T1000 (cell line): ENCODE measurements at places on chromosomes 2 and 18.

GRCh38 chr2:88959480-88960204 is 268.2 kb downstream of the RPIA start:
- no peak for DNase-seq

- DNase-seq, result no peak
These were observed 201.4 kb upstream of the EPAS1 start for GRCh38 chr2:46095830-46096229.

DNA sequence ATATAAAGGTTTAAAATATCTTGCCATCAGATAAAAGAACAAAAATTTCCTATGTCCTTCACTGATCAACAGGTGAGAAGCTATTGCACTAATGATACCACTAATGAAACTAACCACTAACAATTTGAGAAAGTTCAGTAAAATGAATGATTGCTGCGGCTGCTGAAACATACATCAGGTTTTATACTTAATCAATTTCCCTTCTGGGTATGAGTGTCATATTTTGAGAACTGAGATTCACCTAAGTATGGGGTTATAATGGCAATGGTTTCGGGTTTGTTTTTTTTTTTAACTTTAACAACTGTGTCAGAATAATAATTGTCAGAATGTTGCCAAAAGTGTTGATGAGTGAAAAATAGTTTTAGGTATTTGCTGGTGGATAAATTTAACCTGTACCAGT is 151.3 kb upstream of the SLC39A10 start:
- DNase-seq, result no peak

DNA sequence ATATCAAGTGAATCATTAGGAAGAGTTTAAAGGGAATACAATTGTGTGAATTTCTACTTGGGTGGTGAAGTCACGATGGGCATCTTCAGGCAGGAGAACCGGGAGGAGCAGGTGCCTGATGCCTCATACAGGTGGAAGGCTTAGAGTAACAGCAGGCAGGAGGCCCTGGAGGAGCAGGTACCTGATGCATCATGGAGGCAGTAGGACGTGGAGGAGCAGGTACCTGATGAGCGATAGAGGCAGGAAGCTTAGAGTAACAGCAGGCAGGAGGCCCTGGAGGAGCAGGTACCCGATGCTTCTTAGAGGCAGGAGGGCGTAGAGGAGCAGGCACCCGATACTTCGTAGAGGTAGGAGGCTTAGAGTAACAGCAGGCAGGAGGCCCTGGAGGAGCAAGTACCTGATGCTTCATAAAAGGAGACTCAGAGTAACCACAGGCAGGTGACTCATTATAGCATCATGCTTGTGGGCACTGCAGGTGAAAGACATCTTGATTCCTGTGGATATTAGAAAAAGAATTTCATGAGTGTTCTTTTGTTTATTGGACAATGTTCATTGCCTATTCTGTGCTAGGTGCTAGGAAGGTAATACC is 133.9 kb downstream of the ATP9B start:
- no peak for DNase-seq

- DNase-seq, result no peak
These were observed 221.9 kb downstream of the UXS1 start for GRCh38 chr2:105972246-105972645.

GRCh38 chr18:70454704-70455322 is 166.0 kb downstream of the SOCS6 start:
- DNase-seq, result peak; percentile 3

DNA sequence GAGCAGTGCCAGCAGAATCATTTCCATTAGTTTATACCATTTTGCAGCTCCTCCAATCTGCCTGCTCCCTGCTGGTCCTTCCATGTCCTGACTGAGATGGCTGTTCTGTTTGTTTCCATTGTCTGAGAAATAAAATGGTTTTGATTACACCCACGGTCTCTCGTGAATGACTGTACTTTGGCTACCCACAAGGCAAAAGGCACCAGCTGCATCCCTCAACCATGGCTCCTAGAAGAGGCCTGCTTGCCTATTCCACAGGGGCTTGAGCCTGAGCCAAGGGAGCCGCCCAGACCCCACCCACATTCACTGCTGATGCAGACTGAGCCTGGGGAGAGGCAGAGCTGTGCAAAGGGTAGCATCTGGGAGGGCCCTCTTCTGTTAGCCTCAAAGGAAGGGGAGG is 31.2 kb downstream of the MARCHF4 start:
- no peak for DNase-seq

DNA sequence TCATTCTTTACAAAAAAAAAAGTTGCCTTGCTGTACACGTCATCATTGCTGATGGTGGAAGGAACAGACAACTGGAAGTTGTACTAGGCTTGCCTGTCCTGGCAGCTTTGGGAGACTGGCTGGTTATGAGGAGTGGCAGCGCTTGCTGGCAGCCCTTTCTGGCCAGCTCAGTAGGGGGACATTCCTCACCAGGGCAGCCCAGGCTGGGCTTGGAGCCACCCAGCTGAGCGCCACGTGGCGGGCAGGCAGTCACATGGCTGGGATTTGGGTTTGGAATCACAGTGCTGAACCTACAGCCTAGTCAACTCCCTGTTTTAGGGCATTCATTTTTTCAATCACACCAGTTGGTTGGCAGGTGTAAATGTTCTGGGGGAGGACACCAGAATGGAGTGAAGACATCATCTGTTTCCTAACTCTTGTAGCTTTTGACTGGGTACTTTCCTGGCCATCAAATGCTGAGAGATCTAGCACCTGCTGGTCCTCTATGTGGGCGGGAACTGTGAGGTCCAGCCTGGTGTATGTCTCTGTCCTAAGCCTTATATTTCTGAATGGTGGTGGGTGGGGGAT is 139.3 kb downstream of the SETBP1 start:
- no peak for DNase-seq

DNA sequence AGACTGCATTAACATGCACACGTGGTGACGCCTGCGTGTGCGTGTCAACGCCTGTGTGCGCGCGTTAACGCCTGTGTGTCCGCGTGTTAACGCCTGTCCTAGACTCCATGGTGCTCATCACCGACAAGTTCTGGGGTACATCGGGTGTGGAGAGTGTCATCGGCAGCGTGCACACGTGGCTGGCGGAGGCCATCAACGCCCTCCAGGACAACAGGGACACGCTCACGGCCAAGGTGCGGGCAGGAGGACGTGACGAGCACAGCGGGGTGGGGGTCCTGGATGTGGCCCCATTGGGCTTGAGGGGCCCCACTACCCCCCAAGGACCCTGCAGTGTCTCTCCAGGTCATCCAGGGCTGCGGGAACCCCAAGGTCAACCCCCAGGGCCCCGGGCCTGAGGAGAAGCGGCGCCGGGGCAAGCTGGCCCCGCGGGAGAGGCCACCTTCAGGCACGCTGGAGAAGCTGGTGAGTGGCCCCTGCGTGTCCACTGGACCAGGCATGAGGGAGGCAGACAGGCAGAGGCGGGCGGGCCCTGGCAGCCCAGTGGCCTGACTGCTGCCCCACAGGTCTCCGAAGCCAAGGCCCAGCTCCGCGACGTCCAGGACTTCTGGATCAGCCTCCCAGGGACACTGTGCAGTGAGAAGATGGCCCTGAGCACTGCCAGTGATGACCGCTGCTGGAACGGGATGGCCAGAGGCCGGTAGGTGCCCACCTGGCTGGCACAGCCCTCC is 29.2 kb downstream of the GPC1 start:
- no peak for DNase-seq

- no peak for DNase-seq
These were observed 1130.1 kb upstream of the CELF4 start for GRCh38 chr18:38695559-38696280.

DNA sequence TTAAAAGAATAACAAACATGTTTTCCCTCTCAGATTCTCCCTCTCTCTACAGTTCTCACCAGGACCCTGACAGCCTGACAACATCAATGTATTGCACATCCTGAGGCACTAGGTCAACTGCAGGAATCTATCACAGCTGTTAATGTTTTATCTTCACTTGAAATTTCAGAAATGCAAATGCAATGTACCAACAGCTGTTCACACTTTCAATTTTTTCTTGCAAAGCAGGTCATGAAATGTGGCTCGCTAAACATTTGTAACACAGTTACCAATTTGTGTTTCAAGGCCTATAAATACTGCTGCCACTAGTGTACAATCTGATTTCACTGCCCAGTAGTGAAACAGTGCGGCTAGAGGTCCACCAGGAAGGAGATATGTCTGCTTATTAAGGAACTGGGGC is 147.8 kb downstream of the EXOC6B start:
- no peak for DNase-seq

DNA sequence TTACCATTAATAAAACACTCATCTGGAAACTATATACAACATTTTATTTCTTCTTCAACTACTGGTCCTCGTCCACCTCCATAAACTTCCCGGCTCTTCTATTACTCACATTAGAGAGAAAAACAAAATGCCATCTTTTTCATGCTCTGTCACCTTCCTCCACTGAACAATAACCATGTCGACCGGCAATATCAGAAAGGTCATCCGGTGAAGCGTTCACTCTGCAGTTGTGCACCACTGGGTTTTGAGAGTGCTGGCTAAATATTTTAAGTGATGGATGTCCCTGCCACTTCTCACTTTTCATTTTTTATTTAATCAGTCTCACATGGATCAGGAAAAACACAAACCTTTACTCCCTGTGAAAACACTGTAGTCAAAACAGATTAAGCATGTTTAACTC is 48.2 kb downstream of the SPP2 start:
- no peak for DNase-seq

DNA sequence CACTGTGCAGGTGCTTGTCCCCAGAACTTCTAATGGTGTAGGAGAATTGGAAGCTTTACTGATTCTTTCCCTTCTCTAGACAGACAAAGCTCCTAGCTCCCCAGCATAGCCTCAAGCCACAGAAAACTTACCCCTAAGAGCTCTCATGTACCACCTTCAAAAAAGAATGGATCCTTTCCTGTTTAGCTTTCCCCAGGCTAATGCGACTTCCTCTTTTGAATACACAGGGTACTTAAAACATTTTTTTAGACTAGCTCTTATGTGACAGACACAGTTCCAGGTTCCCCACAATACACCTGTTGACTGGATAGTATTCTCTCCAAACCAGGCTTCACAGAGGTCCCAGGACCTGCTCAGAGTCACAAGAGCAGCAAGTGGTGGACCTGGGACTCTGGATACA is 8.3 kb downstream of the CTAGE1 start:
- DNase-seq, result no peak

- DNase-seq, result no peak
These were observed 423.1 kb downstream of the FIGN start for GRCh38 chr2:163312713-163313112.

DNA sequence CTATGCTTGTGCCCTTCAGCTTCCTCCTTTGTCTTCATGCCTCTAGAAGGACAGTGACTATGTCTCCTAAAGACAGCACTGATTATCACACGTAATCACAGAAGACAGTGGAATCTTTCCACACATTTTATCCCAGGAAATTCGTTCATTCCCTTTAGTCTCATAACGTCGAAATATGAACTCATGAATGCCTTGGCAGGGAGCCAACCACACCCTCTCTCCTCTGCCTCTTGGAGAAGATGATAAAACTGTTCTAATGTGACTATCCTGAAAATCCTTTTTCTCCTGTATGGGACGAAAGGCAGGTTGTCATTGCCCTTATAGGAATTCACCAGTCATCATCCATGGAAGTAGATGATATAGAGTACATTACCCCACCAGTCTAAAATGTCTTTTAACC is 726.6 kb upstream of the FANCL start:
- no peak for DNase-seq

DNA sequence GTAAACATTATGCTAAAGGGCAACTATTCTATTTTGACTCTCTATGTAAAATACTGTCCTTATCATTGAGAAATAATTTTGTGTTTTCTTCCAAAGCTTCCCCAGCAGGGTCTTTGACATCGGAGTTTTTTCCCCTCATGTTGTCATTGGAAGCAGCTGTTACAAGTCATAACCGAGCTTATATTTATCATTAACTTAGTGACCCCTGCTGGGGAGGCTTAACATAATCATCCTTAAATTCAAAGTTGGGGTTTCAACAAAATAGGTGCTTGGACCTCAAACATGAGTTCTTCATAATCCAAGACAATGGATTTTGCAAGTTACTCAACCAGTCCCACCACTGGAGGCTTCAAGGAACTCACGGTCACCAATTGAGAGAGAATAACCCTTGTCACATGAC is 330.9 kb downstream of the DCC start:
- DNase-seq, result no peak

- DNase-seq, result no peak
These were observed 113.9 kb upstream of the TFCP2L1 start for GRCh38 chr2:121398853-121399252.

DNA sequence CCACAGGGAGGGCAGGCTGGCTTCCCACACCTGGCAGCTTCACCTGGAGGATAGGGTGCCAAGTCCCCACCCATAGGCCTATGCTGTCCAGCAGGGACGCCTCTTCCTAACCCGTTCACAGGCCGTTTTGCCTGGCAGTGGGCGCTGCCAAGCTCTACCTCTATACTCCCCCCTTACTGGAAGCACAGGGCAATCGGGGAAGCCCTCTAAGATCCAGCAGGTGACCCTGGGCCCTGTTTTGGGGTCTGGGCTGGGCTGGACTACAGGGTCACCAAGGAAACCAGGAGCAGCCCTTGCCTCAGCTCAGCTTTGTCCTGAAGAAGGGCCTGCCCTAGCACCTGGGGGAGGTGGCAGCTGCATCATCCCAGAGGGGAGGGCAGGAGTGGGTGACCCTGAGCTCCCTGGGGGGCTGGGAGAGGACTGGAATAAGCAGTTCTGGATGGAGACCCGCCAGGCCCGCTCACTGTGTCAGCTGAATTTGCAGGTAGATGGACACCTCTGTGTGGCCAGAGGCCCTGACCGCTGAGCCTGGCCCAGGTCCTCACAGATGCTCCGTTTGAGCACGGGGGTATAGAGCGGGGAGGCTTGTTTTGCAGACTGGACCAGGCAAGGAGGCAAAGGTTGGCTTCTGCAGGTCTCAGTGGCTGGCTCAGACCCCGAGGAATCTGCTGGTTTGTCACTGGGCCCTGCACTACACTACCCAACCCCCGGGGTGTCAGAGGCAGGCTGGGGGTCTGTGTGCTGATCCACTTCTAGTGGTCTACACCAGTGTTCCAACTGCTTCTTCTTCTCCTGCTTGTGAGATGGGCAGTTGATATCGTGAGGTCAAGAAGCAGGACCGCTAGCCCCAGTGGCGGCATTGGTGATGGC is 163.1 kb downstream of the ASB1 start:
- no peak for DNase-seq

- no peak for DNase-seq
These were observed 174.9 kb downstream of the SOX11 start for GRCh38 chr2:5867056-5867455.

DNA sequence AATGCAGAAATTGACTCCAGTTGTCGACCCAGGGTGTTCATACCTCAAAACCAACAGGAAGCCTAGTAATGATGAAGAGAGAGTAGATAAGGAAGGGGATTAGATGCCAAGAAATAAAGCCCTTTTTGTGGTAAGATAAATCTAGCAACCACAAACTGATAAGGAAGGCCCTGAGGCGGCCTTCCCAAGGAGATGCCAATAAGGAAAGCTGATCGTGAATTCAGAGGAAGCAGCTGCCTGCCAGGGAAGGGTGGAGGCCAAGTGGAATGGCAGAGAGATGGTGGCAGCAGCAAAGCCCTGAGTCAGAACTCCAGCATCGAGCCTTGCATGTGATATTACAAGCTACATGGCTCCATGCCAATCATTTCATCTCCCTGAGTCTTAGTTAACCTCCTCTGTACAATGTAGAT is 126.3 kb downstream of the IRS1 start:
- DNase-seq, result peak; percentile 67
